ENCODE measurements at places on chromosomes 2 and 18.

GRCh38 chr2:28463893-28464292, 32.0 kb upstream of the PLB1 start:
- DNase-seq: peak; percentile 34

DNA sequence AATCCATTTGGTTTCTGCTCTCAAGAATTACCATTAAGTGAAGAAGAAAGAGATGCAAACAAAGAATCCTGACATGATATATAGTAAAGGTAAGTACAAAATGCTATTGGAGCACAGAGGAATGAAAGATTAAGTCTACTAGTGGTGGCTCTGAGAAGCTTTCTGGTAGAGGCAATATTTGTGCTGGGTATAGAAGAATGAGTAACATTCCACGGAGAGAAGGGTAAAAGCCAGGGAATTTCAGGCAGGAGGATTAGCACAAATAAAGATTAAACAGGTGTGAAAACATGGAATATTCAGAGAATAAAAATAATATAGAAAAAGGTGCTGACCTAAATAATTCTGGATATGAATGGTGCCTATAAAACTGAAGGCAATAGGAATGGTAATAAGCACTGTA, 31.8 kb downstream of the METTL8 start:
- DNase-seq: no peak

DNA sequence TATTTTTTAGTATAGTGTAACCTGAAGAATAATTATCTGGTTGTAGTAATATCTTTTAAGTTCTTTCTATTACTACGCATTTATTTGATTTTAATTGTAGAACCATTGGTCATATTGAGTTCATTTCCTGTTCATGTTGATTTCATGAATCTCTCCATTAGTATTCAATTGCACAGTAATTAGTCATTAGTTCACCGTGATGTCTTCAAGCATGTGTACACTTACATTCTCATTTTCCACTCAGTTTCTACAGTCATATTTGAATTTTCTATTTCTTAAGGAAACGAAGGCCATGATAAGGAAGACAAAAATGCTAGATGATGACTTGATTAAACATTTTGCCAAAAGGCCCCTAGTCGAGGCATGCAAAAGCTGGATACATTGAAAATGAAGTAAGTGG, 333.7 kb upstream of the FANCL start:
- DNase-seq: no peak

DNA sequence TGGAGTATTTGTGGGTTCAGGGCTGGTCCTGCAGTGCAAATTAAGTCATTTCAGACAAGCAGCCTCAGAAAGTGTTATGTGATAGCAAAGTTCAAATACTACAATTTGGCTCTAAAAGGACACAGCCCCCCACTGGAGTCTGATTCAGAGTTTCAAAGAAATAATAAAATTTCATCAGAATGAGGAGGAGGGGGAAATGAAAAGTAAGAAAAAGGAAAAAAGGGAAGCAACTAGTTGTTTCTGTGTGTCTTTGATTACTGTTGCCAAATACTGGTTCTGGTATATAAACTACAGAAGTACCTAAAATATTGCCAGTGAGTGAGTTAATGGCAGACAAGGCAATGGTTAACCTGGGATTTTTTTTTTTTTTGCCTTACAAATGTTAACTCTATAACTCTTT, 773.9 kb downstream of the BCL11A start:
- DNase-seq: peak; percentile 6

- no peak for DNase-seq
Measured at GRCh38 chr2:16745466-16745865, 79.8 kb upstream of the CYRIA start.

- DNase-seq: peak; percentile 59
Measured at GRCh38 chr2:134758633-134759032, 39.8 kb upstream of the TMEM163 start.

All from Kasumi-1 (cell line).